ENCODE measurements at places on chromosomes 12 and 14.

GRCh38 chr14:99621948-99622347 lies 17.9 kb upstream of the CCDC85C start:
- no peak for DNase-seq
- H3K27me3 ChIP-seq = peaks cover 74% of the 10 kb centered on the region
- no peak overlapping the region for H3K4me3 ChIP-seq
- H3K36me3 ChIP-seq = no peaks in the 10 kb centered on the region

GRCh38 chr12:111773801-111774551 lies 7.2 kb downstream of the ALDH2 start:
- H3K4me3 ChIP-seq = no peak overlapping the region
- no peaks in the 10 kb centered on the region for H3K36me3 ChIP-seq
- H3K4me1 ChIP-seq = no peaks in the 10 kb centered on the region
- peaks cover 50% of the 10 kb centered on the region for H3K27me3 ChIP-seq
- no peak for DNase-seq

DNA sequence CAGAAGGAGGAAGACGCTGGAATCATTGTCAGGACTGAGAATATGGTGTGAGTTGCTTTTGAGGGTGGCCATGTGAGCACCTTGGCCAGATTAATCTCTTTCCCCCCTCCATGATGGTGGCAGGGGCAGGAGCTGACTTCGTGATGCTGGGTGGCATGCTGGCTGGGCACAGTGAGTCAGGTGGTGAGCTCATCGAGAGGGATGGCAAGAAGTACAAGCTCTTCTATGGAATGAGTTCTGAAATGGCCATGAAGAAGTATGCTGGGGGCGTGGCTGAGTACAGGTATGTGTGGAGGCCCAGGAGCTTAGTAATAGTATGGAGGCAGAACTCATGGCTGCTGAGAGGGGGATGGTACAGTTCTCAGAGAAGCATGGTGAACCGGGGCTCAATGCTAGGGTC lies 4.3 kb downstream of the TINF2 start:
- no peak for DNase-seq
- H3K27ac ChIP-seq = peak overlapping the region; percentile 57
- H3K27me3 ChIP-seq = no peaks in the 10 kb centered on the region

DNA sequence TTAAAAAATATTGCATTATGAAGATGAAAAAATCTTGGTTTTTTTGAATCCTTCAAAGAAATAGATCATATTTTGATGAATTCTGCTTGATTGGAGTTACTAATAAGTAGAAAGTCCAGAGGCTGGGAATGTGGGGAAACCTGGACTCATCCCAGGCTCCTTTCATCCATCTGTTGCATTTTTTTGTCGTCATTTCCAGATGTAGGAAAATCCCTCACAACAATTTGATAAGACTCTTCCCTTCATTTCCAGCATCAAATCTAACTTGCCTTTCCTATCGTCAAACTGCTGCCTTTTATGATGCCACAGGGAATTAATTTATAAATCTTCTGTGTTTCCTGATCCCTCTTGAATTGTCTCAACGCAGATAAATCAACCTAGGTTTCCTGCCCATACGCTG lies 211.6 kb downstream of the FBXL14 start:
- H3K36me3 ChIP-seq = no peaks in the 10 kb centered on the region
- H3K4me3 ChIP-seq = no peak overlapping the region
- H3K27ac ChIP-seq = no peak overlapping the region
- no peaks in the 10 kb centered on the region for H3K4me1 ChIP-seq
- no peaks in the 10 kb centered on the region for H3K27me3 ChIP-seq

DNA sequence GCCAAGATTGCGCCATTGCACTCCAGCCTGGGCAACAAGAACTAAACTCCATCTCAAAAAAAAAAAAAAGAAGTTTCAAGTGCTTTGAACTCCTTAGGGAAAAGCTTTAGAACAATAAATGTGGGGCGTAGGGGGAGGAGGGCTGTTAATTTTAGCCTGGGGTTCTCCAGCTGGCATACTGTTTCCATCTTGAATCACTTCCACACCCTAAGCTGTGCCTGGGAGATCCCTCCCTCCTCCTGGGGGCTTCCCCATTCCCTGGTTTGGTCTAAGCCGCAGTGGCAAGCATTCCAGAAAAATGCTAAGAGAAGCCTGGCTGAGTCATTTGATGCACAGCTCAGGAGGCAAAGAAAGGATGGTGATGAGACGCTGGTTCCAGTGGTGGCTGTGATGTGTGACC lies 2.3 kb upstream of the ZNF384 start:
- H3K4me3 ChIP-seq = no peak overlapping the region
- DNase-seq = no peak
- H3K27ac ChIP-seq = no peak overlapping the region
- no peaks in the 10 kb centered on the region for H3K27me3 ChIP-seq
- peaks cover 33% of the 10 kb centered on the region for H3K4me1 ChIP-seq

GRCh38 chr14:68082698-68083291 lies 263.2 kb downstream of the RAD51B start:
- no peaks in the 10 kb centered on the region for H3K4me1 ChIP-seq
- no peak for DNase-seq
- H3K27ac ChIP-seq = no peak overlapping the region
- H3K27me3 ChIP-seq = no peaks in the 10 kb centered on the region

DNA sequence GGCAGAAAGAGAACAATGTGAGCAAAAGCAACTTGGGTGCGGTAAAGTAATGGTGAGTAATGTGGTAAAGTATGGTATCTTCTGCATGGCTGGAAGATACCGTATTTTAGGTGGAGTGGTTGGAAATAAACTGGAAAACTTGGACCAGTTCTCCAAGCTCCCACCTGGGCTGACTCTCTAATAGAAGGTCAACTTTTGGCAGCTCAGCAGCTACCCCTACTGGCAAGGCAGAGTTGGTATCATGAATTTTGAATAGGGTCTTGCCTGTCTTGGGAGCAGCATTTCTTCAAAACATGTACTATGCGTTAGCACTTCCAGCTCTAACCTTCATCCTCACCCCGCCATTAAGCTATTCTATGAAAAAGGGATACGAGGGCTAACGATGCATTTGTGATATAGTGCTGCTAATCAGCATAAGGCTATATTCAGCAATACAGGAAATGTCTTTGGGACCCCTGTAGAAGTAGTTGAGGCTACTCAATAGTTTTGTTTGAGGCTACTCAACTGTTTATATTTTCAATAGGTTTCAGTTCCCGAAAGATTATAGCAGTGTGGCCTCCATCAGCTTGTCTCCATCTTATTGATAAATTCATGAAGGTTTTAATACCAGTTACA lies 276.3 kb upstream of the FAR2 start:
- H3K4me3 ChIP-seq = no peak overlapping the region
- no peak overlapping the region for H3K27ac ChIP-seq
- H3K36me3 ChIP-seq = no peaks in the 10 kb centered on the region
- peaks cover 6% of the 10 kb centered on the region for H3K27me3 ChIP-seq
- peak; percentile 8 for DNase-seq

All from effector memory CD8-positive, alpha-beta T cell (primary cell).